ENCODE measurements at places on chromosomes 4 and X.
A peak's percentile ranks its signal among the peaks of the same experiment; 100 is the strongest.

- DNase-seq, result peak; percentile 15
Observed at GRCh38 chr4:118865091-118865708, 23.5 kb upstream of the SYNPO2 start.

GRCh38 chr4:145066063-145066501 is 31.9 kb downstream of the ANAPC10 start:
- DNase-seq, result no peak

GRCh38 chr4:105526656-105527055 is 25.8 kb upstream of the ARHGEF38 start:
- no peak for DNase-seq

DNA sequence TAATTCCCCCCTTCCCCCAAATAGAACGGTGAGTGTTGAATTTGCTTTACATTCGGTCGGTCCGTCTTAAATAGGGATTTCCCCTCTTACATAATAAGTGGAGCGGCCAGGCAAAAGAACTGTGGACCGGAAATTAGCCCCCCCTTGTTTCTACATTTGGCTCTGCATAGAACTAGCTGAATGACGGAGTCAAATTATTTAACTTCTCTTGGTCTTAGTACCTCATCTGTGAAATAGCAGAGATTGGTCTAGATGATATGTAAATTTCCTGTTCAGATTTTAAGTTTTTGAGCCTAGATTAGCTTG is 1.3 kb downstream of the SPATA18 start:
- DNase-seq, result peak; percentile 50

All from CD14-positive monocyte (primary cell).